ENCODE measurements at places on chromosomes 6 and 20.
A peak's percentile ranks its signal among the peaks of the same experiment; 100 is the strongest.

- DNase-seq, result no peak
Observed at GRCh38 chr6:152863618-152864326, 113.2 kb downstream of the VIP start.

DNA sequence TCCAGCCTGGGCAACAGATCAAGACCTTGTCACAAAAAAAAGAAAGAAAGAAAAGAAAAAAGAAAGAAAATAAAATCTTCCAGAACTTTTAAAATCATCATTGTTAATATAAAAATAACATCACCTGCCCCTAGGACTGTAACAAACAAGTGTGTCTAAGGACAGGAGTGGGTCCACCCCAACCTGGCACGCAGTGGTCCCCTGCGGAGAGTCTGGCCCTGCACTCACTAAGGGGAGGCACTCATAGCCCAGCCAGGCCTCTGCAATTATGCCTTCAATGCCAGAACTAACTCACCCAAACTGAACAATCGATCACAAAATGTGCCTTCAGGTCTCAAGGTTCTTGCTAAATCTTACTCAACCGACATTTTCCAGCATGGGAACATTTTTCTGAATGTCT lies 4.8 kb downstream of the GMEB2 start:
- no peak for DNase-seq

DNA sequence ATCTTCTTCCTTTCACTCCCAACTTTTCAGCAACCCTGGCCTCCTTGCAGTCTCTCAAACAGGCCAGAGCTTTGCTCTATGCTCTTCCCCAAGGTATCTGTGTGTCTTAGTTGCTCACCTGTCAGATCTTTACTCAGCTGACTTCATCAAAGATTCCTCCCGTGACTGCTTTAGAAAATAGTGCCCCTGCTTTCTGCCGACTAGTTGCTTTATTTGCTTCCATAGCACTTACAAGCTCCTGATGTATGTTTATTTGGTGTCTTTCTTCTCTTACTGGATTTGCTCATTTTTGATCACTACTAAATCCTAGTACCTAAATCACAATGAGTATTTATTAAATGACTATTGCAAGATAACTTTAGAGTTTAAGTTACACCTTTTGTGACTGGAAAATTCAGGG lies 5.9 kb downstream of the NDUFAF5 start:
- DNase-seq, result no peak

- no peak for DNase-seq
Observed at GRCh38 chr6:5012519-5012918, 8.7 kb upstream of the RPP40 start.

DNA sequence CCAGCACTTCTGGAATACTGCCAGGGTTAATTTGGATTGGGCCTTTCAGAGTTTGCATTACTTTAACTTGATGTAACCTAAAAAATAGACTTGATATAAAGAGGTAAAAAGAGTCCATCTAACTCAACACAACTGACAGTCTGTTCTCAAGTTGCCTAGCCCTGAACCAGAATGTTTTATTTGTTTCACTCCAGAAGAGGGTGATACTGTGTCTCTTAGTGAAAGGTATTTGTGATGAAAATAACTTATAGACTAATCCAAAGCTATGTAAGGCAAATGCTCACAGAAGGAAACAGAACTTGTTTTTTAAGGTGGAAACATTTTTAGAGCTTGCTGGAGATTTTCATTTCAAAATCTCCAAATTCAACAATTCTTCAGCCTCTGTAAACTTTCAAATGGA lies 469.1 kb upstream of the RUNX2 start:
- no peak for DNase-seq

- no peak for DNase-seq
Observed at GRCh38 chr6:75213732-75214131, 7.9 kb upstream of the COL12A1 start.

GRCh38 chr6:28167068-28167467 lies 25.4 kb downstream of the ZKSCAN8 start:
- no peak for DNase-seq

DNA sequence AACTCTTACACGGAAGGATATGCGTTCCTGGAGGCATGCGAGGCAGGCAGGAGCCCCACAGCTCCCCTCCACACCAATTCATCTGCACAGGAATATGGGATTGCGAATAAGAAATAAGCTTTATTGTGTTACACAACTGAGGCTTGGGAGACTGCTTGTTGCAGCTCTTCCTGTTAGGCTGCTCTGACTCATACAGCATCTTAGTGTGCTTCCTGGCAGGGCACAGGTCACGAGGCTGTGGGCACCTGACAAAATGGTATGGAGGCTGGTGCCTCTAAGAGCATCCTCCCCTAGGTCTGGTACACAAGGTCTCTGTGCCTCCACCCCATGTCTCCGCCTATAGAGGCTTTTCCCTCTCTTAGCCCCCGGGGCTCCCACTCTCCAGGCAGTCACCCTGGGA lies 6.8 kb downstream of the SLC22A3 start:
- no peak for DNase-seq

DNA sequence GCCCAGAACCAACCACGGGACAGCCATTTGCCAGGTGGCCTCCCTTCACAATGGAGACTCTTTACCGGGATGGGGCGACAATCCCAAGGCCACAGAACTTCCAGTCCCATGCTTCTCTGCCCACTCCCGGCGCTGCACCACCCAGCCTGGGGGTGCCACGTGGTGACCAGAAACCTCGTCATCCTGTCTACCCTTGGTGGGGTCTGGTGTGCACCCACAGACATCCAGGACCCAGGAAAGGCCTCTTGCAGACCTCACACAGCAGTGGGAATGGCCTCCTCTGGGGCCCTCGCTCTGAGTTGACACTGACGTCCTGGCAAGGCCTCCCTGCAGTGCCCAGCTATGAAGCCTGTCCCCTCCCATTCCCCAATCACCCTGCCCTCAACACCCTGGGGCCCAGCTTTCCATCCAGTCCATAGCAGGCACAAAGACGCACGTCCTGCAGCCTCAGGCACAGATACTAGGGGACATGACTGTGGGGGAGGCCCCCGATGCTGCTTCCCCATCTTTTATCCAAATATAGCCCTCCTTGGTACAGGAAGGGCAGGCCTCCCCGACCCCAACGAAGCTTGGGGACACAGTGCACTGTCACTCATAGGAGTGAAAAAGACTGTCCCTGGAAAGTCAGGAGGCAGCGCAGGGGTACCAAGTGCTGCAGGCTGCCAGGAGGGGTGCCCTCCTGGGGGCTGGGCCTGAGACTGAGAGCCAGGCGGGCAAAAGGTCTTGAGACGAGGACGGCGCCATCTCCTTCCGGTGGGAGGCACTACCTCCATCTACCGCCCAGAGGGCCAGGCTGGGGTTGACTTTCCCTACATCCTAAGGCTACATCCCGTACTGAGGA lies 7.2 kb downstream of the CST7 start:
- no peak for DNase-seq

DNA sequence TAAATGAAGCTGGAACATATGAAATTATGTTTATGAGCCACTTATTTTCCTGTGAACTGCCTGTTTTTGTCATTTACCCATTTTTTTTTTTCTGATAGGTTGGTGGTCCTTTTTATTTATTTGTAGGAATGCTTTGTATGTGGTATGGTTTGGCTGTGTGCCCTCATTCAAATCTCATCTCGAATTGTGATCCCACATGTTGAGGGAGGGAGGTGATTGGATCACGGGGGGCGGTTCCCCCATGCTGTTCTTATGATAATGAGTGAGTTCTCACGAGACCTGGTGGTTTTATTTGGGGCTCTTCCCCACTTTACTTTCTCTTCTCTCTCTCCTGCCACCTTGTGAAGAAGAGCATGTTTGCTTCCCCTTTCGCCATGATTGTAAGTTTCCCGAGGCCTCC lies 77.3 kb downstream of the CDH26 start:
- DNase-seq, result no peak

- no peak for DNase-seq
Observed at GRCh38 chr20:50522053-50522674, 12.0 kb downstream of the PTPN1 start.

- DNase-seq, result no peak
Observed at GRCh38 chr20:62544505-62545055, 68.8 kb upstream of the GATA5 start.

DNA sequence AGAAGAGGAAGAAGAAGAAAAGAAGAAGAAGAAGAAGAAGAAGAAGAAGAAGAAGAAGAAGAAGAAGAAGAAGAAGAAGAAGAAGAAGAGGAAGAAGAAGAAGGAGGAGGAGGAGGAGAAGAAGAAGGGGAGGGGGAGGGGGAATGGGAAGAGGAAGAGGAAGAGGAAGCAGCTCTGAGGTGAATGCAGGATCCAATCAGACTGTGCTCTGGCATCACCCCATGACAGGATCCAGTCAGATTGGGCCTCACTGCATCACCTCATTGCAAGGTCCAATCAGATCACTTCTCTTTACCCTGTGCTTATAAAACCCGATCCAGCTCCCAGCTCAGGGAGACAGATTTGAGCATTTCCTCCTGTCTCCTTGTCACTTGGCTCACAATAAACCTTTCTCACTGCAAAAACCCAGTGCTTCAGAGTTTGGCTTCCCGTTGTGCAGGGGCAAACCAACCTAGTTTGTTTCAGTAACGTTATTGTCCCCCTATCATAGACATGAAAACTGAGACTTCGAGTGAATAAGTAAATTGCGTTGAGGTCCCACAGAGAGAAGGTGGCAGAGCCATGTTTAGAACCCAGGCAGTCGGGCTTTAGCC lies 28.6 kb upstream of the YWHAB start:
- no peak for DNase-seq

DNA sequence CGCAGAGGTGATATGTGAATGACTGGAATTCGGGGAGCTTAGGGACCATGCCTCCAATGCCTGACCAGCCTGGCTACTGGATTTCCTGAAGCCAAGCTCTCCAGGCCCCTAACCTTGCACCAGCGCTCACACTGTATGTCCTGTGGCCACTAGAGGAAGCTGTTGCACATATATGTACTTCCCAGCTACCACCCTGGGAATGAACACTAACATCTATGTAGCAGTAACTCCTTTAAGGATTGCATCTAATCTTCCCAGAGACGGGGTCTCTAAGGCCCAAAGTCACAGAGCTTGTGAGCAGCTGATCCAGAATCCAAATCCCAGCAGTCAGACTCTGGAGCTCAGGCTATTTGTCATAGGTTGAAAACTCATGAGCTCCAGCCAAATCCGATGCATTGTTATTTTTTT lies 20.4 kb upstream of the BPIFB1 start:
- no peak for DNase-seq

GRCh38 chr20:60904730-60905129 lies 347.3 kb upstream of the CDH4 start:
- DNase-seq, result no peak

DNA sequence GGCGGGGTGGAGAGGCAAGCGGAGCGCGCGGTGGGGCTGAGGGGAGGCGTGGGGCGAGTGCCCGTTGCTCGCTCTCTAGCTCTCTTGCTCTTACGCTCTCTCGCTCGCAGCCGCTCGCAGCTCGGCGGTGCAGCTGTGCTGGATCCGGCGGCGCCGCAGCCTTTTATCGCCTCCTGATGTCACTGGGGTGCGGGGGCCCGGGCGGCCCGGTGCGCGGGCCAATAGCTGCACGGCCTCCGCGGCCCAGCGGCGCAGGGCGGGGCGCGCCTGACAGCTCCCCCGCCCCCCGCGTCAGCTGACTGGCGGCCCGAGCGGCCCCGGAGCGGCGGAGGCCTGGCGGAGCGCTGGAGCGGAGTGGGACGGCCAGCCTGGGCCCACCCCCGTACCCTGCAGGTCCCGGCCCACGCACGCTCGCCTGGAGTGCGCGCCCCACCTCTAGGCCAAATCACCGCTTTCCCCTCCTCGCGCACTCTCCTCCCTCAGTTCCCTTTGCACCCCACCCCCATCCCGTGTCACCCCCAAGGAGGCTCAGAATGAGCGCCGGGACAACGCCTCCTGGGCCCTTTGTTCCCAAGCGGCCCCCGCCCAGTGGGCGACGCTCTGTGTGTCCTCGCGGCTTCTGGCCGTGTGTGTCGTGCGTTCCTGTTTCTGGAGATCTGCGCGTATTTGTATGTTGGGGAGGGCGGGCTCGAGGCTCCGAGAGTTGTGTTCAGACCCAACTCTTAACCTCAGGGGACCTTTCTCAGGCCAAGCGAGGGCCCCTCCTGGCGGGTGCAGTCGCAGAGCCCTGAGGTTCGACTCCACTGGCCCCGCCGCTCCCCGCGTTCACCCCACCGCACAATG lies at the start of gene MAFB:
Gene MAFB (minus strand): TSS at position 137 of the 843 bp plus-strand sequence. CDS start 386 bp downstream, outside the sequence.
- peak; percentile 93 for DNase-seq

GRCh38 chr6:36197739-36198221 lies 1.2 kb downstream of the BRPF3 start:
- DNase-seq, result peak; percentile 22

DNA sequence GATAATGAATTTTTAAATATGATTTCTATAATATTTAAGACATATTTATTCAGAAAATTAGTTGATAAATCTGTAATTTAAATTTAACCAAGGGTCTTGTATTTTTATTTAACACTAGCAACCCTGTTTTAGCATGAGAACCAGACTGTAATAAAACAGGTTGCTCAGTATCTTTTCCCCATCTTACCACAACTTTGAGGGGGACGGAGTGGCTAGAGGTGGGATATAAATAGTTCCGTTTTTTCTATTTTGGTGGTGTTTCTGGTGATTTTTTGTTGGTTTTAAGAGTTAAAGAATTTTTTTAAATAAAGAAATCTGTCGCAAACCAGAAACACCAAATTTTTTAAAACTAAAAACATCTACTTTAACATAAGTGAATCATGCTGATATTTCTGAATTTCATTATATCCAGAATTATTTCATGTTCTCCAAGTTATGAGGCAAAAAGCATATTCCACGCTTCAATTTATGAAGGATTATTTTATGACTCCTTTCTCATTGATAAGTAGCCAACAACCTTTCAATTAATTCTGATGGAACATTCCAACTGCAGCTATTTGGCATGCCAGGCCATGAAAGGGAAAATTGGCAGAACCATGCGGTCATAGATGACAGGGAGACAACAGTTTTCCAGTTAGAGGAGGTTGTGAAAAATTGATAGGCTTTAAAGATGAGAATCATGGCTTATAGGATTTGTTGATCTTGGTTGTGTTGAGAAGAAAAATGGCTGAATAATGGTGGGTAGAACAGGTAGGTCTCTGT lies 151.9 kb upstream of the CARMIL1 start:
- DNase-seq, result no peak

GRCh38 chr20:8116067-8116811 lies 15.8 kb upstream of the PLCB1 start:
- DNase-seq, result no peak

GRCh38 chr6:158808442-158808833 lies 10.7 kb downstream of the EZR start:
- no peak for DNase-seq

- DNase-seq, result no peak
Observed at GRCh38 chr20:50054626-50055511, 58.1 kb downstream of the UBE2V1 start.

DNA sequence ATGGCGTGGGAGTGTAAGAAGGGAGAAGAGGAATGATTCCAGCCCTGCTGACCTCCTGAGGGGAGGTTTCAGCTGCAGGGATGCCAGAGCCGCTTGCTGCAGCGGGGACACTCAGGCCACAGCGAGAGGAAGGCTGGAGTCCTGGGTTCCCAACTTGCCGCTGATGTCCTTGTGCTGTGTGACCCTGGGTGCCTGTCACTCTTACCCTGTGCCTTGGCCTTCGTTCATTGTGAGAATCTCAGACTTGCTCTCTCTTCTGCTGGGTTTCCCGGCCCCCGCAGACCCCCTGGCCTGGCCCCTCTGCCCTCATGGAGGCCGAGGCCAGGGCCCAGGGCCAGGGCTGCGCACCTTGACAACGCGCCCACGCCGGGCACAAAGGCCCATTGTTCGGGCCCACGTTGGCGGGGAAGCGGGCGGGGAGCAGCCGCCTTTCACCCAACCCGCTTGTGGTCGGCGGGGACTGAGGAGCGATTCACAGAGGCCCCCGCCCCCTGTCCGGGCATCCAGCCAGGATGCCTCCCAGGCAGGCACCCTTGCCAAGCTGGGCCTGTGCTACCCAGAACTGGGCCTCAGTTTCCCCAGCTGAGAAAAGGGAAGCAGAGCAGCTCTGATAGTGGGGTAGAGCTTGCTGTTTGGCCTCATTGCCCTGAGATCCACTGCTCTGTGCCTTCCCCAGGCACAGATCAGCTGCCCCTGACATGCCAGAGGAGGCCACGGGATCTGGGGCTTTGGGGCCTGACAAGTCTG lies 52.4 kb downstream of the CEBPB start:
- DNase-seq, result peak; percentile 88
